ENCODE measurements at places on chromosomes 5 and 9.

DNA sequence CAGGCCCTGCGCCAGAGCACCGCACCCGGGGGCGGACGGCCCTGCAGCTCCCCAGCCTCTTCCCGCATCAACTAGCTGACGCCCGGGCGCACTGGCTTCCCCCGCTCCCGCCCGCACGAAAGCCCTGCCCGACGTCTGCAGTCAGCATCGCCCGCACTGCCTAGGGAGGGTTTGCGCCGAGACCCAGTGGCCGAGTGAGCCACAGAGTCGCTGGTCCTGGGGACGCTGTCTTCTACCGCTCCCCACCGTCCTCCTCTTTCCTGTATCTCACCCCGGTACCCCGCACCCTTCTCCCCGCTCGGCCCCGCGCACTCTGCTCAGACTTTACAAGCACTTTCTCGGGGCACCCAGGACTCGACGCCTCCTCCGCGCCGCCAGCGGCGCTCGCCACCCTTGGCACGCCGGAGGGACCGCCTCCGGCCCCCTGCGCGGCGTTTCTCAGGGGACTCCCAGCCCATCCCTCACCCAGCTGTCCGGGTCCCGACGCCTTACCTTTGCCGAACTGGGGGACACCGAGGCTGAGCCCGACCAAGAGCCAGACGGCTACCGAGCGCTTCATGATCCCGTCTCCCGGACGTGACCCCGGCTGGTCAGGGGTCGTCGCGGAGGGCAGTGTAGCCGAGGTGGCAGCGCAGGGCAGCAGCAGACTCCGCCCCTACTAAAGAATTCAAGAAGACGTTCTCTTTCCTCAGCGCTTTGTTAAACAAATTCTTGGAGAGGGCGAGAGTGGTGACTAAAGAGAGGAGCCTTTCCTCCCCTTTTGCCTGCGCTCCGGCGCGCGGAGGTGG lies 670 bp downstream of the EDIL3 start:
- DNase-seq: no peak

GRCh38 chr5:95823218-95823737 lies 752 bp upstream of the GLRX start:
- DNase-seq: no peak

DNA sequence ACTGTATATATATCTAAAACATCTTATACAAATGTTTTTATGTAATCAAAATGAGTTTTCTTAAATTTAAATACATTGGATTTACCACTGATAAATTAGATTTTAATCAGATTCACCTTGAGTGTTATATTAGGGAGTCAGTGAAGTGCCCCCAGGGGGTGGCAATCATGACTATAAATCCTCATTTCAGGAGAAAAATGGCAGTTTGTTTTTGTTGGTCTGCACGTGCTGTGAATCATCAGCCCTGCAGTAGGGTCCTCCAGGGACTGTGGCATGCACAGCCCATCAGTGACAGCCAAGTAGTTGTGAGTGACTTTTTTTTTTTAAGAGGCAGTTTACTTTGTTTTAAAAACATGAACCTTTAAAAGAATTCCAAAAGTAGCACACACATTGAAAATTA lies 65.2 kb downstream of the ZSWIM6 start:
- no peak for DNase-seq

DNA sequence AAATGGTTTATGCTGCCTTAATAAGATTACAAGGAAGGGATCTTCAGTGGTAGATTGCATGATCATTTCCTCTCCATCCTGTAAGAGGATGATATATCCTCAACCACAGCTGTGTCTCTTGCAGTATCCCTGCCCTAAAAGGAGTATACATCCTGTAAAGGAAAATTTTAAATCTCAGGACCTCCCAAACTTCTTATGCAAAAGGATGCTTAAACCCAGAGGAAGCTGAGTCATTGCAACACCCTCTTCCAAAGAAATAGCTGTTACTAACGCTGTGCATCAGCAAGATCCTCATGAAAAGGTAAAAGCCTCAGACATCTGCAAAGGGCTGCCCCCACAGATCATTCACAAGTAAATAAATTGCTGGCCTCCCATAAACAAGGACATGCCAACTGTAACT lies 599.0 kb downstream of the PRELID2 start:
- no peak for DNase-seq

GRCh38 chr5:134380346-134380745 lies 9.0 kb downstream of the UBE2B start:
- DNase-seq: no peak

GRCh38 chr9:5442400-5443011 lies 4.8 kb upstream of the PLGRKT start:
- peak; percentile 79 for DNase-seq

DNA sequence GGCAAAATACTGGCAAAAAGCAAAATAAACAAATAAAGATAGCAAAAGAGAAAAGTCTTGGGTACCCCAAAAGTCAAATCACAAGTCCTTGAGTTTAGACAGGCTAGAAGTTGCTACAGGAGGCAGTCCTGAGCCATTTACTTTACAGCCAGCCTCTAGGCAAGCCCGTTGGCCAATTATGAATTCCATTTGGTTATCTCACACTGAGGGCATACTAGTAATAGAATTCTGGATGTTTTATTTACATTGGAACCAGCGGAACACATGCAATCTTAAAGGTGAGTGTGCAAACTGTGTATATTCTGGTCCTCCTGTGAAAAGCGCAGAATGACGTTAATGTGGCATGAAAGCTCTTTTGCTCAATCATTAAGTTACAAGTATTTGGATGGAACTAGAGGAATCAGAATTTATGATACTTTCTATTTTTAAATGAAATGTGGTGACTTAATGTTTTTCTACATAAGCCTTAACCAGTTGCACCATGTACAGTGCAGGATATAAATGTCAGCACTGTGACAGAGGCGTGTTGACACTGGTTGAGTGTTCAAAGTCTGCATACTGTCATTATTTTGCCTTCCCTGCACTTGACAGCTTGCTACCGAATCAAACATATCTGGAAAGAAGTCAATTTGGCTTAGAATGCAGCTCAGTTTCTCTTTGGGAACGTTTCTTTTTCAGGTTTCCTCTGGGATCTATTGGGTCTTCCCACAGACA lies 7.9 kb downstream of the GDNF start:
- no peak for DNase-seq

DNA sequence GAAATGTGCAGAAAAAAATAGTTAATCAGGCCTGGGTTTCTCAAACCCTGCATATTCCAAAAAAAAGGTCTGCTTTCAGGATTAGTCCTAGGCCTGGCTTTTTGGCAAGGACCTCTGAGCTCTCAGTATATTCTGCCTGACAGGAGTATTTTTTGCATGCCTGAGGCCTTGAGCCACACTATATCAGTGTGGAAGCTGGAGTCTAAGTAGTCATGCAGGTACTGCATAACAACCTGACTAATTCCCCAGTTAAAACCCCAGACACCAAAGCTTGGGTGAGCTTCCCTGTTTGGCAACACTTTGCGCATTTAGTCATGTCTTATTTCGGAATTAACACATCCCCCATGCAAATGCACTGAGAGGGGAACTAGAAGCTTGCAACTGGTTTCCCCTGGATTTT lies 359.5 kb downstream of the CETN3 start:
- no peak for DNase-seq

DNA sequence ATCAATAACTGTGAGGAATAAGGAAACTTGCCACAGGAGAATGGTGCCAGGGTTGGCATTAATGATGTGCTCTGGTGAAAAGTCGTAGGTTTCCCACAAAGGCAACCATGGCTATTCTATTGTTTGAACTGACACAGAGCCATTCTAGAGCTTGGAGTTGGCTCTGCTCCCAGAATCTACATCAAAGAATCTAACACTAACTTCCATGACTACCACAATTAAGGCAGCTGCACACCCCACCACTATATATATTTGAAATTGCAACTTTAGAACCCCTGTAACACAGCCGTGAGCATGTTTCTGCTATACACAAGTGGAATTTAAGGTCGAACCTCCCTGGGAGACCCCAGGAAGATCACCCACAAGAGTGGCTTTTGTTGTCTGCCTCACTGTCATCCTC lies 89.7 kb upstream of the CCDC152 start:
- no peak for DNase-seq

DNA sequence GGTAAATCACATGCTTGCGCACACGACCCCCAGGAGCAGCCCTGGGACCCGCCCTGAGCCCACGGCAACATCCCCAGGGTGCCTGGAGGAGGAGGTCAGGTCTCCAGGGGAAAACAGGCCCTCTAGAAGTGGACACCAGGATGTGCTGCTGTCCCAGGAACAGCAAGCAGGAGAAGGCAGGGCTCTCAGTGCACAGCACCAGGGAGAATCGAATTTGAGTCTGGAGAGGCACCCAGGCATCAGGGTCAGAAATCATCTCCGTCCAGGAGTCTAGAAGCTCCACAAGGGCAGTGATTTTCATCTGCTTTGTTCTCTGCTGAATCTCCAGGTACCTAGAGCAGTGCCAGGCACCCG lies 93.6 kb downstream of the PAX5 start:
- DNase-seq: no peak

DNA sequence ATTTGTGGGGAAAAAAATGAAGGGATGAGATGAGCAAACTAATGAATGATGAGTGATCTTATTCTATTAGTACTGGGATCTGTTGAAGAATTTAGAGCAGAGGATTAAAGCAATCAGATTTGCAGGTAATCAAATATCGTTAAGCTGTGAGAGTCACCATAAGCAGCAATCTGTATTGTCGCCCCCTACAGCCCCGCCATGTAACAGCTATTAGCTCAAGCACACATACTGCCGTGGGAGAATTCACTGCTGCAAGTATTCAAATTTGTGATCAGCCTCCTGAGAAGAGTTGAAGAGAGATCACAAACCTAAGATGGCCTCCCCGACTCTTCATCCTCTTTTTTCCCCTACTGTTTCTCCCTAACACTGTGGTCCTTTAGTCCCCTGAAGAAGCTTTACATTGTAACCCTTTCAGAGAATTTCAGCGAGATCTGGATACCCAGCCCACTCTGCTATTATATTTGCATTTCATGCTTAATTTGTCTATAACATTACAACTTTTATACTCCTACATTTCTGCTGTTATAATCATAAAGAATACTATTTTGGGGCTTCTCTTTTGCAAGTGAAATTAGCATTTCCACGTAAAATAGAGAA lies 28.5 kb upstream of the PHF24 start:
- peak; percentile 18 for DNase-seq

GRCh38 chr5:149130121-149130914 lies 11.0 kb upstream of the ABLIM3 start:
- DNase-seq: no peak

DNA sequence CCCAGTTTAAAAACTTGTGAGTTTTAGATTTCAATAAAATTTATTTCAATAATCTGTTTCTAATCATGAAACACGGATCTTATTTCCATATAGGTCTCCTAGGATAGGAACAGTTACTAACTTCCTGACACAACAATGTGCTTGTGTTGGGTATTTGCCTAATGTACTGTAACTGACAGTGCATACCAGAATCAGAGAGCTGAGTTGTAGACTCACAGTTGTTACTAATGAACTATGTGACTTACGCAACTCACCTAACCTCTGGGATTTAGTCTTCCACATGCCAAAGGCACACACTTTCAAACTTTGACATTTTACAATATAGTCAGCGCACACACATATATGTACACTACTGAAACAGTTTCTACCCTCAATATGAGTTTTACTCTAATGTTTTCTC lies 77.7 kb downstream of the HOMER1 start:
- no peak for DNase-seq

GRCh38 chr9:20015427-20015931 lies 226.6 kb upstream of the SLC24A2 start:
- peak; percentile 9 for DNase-seq

- DNase-seq: no peak
Observed at GRCh38 chr5:135840959-135841358, 6.5 kb downstream of the SLC25A48 start.

- no peak for DNase-seq
Observed at GRCh38 chr5:151846765-151847164, 75.0 kb downstream of the G3BP1 start.
